ENCODE measurements at places on chromosomes 4 and X.
A peak's percentile ranks its signal among the peaks of the same experiment; 100 is the strongest.

DNA sequence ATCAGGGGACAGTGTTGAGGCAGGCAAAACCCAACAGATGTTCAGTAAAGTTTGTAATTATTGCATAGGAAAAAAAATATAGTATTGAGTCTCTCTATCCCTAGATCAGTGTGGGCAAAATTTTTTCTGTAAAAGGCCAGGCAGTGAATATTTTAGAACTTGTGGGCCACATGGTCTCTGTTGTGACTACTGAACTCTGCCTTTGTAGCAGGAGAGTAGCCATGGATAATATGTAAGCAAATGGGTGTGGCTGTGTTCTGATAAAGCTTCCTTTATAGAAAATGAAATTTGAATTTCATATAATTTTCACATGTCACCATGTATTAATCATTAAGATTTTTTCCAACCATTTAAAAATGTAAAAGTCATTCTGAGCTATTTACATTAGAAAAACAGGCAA lies 193.1 kb downstream of the MID1 start:
- DNase-seq: no peak

GRCh38 chr4:149980941-149981340 lies 97.3 kb upstream of the DCLK2 start:
- peak; percentile 74 for DNase-seq

DNA sequence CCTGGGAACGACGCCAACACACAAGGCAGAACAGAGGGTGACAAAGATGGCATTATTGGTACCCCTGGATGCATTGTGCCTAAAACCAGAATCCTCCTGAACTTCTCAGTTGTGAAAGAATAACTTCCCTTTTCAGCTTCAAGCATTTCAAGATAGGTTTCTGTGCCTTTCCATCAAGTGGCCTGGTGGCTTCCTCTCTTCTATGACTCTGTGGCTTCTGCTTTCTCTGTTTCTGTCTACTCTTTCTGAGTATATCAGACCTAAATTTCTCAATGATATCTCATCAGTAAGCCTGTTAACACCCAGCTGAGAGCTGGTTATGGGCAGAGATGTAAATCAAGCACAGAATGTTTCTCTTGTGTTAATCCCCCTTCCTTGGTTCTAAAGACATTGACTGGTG lies 21.4 kb upstream of the FAM9B start:
- DNase-seq: no peak

- DNase-seq: peak; percentile 49
Observed at GRCh38 chr4:154560824-154561231, 2.0 kb upstream of the FGB start.

DNA sequence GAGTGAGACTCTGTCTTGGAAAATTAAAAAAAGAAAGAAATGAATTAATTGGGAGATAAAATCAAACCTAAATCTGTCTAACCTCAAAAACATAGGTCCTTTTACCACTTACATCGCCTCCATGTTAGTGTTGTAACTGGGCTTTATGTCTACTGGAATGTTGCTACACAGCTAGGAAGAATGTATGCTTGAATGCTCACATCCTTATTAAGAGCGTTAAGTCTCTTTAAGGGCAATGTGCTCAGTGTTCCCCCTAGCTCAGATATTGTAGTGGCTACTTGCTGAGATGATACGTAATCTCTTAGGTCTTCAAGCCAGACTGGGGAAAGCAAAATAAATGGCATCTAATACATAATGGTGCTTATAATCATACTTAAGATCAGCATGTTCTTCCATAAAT lies 1072.8 kb downstream of the PDHA2 start:
- DNase-seq: no peak

DNA sequence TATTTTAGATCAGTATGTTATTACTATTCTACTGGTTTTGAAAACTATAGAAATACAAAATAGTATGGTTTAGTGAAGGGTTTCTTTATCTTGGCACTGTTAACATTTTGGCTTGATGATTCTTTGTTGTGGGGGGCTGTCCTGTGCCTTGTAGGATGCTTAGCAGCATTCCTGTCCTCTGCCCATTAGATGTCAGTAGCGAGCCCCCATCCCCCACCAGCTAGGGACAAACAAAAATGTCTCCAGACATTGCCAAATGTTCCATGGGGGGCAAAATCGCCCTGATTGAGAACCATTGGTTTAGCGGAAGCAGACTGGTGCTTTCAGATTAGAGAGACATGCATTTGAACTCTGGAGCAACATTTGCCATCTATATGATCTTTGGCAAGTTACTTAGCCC lies 23.3 kb downstream of the SPARCL1 start:
- DNase-seq: no peak

DNA sequence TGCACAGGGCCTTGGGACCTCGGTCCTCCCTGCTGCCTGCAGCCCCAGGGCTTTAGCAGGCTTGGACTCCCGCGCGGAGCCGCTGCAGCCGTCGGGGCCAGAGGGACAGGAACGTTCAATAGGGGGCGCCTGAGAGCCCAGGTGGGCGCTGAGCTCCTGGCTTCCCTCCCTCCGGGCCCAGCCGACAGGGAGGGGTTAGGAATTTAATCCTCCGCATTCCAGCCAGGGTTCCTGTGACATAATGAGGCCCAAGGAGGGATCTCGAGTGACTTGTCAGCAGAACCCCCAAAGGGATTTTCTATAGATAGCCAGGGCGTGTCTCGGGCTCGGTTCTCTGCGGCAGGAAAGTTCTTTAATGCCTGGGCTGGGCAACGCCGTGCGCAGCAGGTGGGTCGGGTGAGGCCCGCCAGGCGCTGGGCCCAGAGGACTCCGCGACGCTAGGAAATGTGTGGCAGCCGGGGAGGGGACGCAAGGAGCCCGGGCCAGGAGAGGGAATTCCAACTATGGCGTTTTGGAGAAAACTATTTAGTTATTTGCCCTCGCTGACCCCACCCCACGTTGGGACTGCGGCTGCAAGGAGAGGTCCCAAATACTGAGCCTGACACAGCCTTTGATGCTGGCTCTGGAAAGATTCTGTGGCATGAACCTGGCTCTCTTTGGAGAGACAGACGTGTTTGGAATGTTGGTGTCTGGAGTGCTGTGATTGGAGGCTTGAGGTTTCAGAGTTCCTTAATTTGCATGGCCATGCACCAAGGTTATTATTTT lies 285.2 kb upstream of the GATB start:
- DNase-seq: no peak

GRCh38 chr4:8855818-8856245 lies 15.8 kb downstream of the HMX1 start:
- no peak for DNase-seq

GRCh38 chr4:175326796-175327195 lies 408.6 kb downstream of the ADAM29 start:
- no peak for DNase-seq

- DNase-seq: no peak
Observed at GRCh38 chrX:136584545-136584944, 52.5 kb downstream of the VGLL1 start.

DNA sequence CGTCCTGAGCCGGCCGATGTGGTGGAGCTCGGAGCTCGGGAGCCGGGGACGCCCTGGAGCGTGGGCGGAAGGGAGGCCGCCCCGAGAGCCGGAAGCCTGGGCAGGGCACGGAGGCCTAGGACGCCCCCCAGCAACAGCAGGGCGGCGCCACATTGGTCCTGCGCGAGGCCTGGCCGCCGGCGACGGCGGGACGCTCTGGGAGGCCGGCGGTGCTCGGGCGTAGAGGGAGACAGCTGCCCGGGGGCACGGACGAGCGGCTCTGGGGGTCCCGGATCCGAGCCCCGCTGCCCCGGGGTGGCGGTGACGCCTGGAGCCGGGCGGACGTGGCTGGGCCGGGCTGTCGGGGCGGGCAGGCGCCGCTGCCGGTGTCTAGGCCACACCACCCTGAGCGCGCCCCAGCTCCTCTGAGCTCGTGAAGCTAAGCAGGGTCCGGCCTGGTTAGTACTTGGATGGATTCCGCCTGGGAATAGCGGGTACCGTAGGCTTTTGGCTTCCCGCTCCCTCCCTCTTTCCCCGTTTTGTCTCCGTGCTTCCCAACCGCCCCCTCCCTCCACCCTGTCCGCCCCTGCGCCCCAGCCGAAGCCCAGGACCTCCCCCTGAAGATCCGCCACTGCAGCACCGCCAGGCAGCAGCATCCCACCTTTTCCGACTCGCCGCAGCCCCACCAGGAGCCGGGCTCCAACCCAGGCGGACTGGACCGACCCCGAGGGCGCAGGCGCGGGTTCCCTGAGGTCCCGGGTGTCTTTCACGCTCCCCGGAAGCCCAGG lies 12.1 kb downstream of the FRG2 start:
- no peak for DNase-seq

GRCh38 chr4:170464614-170465197 lies 374.9 kb upstream of the AADAT start:
- no peak for DNase-seq

DNA sequence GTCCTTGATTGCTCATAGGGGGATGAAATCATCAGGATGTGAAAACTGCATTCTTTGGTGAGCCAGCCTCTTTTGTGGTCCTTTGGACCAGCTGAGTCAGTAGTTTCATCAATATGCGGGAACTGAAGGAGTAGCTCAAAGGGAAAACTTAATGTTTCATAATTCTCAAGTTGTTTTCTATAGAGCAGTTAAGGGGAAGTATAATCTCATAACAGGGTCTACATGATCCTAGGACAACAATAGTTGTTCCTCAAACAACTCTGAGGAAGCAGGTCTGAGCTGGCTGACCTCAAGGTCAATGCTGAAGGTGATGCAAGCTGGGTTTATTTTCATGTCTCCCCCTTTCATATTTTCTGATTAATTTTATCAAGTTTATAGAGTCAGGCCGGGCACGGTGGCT lies 36.1 kb upstream of the IRF2 start:
- no peak for DNase-seq

- DNase-seq: no peak
Observed at GRCh38 chr4:141705747-141706377, 69.5 kb downstream of the IL15 start.

- no peak for DNase-seq
Observed at GRCh38 chr4:189516902-189517301, 423.8 kb upstream of the FRG1 start.

DNA sequence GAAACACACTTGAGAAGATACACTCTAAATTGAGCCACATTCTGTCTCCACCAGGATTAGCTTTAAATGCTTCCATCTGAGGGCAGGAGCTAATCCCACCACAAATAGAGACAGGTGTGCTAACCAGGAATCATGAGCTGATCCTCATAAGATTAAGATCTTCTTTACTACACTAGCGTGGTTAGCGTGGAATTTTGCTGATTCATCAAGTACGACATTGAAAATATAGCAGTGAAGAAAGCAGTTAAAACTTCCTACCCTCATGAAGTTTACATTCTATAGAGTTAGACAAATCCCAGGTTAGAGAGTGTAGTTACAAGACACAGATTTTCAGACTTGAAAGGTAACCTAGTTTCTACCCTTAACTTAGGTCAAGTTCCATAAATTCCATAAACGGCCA lies 5.3 kb upstream of the APELA start:
- DNase-seq: no peak

- peak; percentile 99 for DNase-seq
Observed at GRCh38 chr4:66564901-66565651, 894.8 kb upstream of the EPHA5 start.

- peak; percentile 4 for DNase-seq
Observed at GRCh38 chr4:128924951-128925350, 115.5 kb downstream of the JADE1 start.

DNA sequence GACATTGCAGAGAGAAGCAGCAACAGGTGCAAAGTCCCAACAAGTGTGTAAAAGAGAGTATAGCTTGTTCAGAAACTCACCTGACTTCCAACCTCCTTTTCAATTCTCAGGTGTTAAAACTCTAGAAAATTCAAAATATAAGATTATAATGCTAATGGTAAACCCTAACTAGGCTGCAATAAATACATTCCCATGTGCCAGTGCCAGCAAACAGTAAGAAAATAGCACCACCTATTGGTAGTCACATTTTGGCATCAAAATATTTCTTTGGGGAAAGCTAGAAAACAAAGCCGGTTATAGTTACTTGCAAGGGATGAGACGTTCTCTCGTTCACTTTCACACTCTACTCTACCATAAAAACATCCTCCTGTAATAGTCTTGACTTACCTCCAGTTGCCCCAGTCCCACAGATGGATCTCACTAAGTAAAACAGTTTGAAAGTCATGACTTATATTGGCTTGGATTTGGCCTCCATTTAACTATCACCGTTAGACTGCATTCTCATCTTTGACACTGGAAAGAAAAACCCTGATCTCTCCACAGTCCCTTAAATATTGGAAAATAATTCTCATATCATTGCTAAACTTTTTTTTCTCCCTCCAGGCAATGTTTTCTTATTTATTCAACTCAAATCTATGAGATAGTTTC lies 9.6 kb downstream of the BMP3 start:
- DNase-seq: peak; percentile 63

DNA sequence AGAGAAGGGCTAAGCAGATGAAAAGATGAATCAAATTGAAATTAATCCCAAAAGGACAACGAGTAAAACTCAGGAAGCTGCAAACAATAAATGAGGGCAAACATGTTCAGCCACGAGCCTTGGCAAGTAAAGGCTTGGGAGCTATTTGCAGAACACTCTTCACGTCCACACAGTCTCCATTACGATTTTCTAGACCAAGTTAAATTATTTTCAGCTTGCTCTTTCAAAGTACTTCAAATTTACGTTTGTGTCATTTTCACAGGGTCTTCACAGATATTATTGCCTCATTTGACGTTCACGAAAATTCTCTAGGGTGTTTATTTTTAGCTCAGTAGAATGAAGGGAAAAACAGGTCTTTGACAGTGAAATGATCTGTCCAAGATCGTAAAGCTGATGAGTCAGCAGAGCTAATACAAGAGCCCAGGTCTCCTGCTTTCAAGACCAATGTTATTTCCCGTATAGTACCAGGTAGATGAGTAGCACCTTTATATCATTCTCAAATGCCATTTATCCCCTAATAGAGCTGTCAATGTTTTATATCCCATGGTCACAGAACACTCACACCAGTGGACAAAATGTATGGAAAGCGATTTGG lies 20.9 kb downstream of the KLB start:
- no peak for DNase-seq

DNA sequence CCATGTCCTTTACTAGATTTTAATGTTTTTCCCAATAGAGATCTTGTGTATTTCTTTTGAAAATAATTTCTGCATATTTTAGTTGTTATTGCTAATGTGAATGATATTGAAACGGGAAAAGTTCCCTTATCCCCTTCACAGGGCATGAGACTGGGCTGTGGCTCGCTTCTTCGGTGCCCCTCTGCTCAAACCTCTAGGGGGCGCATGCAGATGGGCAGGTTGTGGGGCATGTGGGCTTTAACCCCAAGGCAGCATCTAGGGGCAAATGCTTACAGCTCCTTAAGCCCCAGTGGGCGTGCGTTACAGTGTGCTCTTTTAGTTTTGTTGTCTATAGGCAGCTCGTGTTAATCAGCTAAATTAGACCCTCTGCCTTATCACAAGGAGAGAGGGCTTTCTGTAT lies 194.7 kb downstream of the OPHN1 start:
- no peak for DNase-seq

GRCh38 chr4:120770897-120771296 lies 151.6 kb downstream of the PRDM5 start:
- DNase-seq: no peak

GRCh38 chr4:147059064-147059731 lies 113.5 kb upstream of the TTC29 start:
- DNase-seq: no peak

DNA sequence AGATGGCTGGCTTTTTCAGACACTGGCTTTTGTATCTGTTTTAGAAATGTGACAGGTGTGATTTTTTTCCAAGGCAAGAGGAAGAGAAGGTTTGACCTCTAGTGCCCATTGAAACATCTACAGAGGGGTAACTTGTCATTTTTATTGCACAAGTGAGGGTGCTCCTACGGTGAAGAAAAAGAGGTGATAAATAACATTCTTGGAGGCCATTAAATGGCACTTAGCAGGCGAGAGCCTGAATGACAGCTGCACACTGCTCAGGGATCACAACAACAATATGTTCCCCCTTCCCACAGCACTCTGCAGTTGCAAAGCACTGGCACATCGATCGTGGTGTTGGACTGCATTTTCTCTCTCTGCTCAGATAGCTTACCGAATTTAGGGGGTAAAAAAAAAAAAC lies 22.9 kb downstream of the FAM184B start:
- no peak for DNase-seq

All from fibroblast of the aortic adventitia (primary cell).